ENCODE measurements at places on chromosomes 2 and 18. TPM values are rescaled to one million over a fixed set of nuclear protein-coding genes. Genes with fewer than 3 reads are reported as not detected.

The FAP gene
- 62.3 TPM for total RNA-seq

The CCDC102B gene
- total RNA-seq, result 5.8 TPM

The ARMC9 gene
- 21.1 TPM for total RNA-seq

The RAD51AP2 gene
- not detected for total RNA-seq

The ALPP gene
- not detected for total RNA-seq

The DHRS9 gene
- total RNA-seq, result 51.2 TPM

The CDH2 gene
- 59.0 TPM for total RNA-seq

The IL1R1 gene
- 195 TPM for total RNA-seq

The MERTK gene
- total RNA-seq, result 2.0 TPM

The CD28 gene
- not detected for total RNA-seq

The CTAGE1 gene
- under 0.01 TPM for total RNA-seq

The CREB1 gene
- 13.3 TPM for total RNA-seq

The FAM237A gene
- not detected for total RNA-seq

Measured in pericardium fibroblast (primary cell).